Transverse colon (tissue), 4 donors: ENCODE measurements at places on chromosomes 12 and 14. TPM values are rescaled to one million over a fixed set of nuclear protein-coding genes. Genes with fewer than 3 reads are reported as not detected.

- DNase-seq: no peak
Measured at GRCh38 chr14:32545506-32546210, 216.6 kb downstream of the AKAP6 start.

DNA sequence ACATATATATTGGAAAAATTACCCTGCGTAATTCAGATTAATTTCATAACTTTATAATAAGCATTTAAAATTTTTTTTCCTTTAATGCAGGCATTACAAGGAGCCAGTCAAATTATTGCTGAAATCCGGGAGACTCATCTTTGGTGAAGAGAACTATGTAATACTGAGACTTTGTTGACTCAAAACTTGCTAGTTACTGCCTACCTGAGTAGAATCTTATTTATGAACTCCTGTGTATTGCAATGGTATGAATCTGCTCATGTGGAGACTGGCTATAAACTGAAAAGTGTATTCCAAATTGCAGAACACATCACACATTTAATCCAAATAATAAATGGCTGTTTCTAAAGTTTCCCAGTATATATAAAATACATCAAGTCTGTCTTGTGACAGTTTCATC, 12.4 kb downstream of the YARS2 start:
- no peak for DNase-seq

GRCh38 chr14:105830171-105830570, 303.8 kb downstream of the TMEM121 start:
- DNase-seq: no peak

GRCh38 chr12:46660719-46661109, 165.1 kb downstream of the SLC38A4 start:
- no peak for DNase-seq

DNA sequence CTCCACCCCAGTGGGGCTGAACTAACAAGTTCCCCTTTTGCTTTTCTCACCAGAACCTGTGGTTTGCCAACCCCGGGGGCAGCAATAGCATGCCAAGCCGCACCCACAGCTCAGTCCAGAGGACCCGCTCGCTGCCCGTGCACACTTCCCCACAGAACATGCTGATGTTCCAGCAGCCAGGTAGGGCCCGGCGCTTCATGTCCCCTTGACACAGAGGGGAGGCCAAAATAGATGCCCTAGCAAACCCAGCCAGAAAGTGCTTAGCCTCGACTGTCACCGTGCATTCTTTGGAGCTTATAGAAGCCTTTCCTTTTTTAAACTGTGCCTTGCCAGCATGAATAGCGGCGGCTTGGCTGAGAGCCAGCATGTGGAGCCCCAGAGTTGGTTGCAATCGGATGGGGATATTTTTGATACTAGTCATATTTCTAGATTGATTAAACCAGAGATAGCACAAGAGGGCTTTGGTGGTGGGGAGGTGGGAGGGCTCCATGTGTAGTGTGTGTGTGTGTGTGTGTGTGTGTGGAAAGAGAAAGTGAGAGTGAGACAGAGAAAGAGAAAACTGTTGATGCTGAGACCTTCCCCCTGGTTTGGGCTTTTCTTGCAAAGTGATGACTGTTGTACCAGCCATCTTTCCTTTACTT, 126.1 kb downstream of the GCH1 start:
- DNase-seq: peak; percentile 48

DNA sequence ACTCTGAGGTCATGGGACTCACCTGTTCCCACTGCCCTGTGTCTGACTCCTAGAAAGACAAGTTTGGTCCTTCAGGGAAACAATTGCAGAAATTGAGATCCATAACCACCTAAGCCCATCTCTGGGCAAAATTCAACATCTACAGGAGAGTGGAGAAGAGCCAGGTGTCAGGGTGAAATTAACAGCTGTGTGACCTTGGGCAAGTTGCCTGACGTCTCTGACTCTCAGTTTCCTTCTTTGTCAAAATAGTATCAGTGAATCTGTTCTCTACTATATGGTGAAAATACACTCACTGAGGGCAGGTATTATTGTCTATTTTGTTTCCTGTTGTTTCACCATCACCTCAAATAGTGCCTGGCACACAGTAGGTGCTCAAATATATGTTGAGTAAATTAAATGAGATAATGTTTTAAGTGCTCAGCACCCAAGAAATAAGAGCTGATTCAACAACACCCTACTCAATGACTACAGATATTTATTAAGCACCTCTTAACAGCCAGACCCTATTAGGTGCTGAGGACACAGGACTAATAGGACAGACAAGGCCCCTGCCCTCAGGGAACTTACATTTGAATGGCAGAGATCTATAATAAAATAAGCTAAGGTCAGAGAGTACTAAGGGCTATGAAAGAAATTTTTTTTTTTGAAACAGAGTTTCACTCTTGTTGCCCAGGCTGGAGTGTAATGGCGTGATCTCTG, 14.2 kb upstream of the IFT81 start:
- no peak for DNase-seq

- no peak for DNase-seq
Measured at GRCh38 chr12:132162508-132163031, 18.3 kb downstream of the NOC4L start.

DNA sequence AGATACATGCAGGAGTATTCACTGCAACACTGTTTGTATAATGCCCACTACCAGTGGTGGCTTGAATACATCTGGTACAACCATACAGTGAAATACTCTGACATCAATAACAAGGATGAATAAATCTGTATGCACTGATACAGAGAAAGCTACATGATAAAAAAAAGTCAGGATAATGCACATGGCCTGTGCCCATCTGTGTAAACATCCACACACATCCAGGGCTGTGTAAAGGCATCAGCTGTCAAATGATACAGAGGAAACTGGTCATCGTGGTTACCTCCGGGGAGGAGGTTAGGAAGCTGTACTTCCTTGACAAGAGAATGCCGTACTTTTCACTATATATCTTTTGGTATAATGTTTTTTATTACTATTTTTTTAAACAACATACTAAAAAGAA, 176.6 kb downstream of the FOXN3 start:
- DNase-seq: no peak

Gene NR4A1
- total RNA-seq: 50.7 TPM
